ENCODE measurements at places on chromosomes 7 and 10.

GRCh38 chr7:159005618-159006017, 139.0 kb downstream of the VIPR2 start:
- DNase-seq = no peak

- DNase-seq = peak; percentile 62
Observed at GRCh38 chr10:32692174-32692573, 246.2 kb downstream of the CCDC7 start.

DNA sequence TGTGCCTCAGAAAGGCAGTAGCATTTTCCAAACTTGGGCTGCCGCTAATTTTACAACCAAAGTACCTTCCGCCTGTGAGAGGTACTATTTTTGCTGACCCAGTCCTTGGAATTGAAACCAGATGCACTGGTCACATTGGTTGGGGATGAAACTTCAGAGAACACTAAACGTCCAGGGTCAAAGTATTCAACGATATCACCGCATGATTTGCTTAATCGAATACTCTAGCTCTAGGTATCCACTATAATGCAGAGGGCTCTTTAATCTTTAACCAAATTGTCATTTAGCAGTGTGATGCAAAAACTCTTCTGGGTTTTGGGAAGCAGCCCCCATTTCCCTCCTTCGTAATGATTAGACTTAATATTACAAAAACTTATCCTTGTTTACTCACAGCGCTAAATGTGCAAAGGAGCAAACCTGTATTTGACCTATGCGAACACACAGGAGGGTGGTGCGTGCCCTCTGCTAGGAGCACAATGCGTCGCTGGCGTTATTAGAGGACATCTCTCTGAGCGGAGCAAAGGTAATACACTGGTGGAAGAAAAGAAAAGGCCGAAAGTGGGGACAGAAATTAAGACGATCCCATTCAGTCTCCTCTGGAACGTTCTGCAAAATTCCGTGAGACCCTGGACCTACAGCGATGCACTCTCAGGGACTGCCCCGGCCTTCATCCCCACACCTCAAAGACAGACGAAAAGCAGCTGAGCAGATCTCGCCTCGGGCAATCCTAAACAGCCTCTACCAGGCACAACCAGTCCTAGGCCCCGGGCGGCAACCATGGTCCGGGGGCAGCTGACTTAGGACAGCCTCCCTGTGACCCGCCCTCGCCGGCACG, 916 bp upstream of the EEPD1 start:
- no peak for DNase-seq

DNA sequence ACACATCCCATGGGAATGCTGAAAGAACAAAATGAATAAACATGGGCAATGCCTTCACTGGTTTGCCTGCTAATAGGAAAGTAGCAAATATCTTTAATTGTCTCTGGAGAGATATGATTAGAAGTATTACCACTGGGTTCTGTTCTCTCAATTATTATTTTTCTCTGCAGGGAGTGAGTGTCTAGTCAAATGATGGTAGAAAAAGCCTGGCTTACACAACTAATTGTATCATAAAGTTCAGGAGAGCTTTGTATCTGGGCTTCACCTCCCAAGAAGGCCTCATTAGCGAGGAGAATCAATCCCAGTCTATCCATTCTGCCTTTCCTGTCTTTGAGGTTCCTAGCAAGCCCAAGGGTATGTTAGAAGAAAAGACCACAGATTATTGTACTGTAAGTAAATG, at the start of gene OR2A14:
Gene OR2A14, plus strand, starts transcription at position 301 of the 400 bp plus-strand sequence. CDS start 5,937 bp downstream, outside the sequence.
- DNase-seq = no peak

DNA sequence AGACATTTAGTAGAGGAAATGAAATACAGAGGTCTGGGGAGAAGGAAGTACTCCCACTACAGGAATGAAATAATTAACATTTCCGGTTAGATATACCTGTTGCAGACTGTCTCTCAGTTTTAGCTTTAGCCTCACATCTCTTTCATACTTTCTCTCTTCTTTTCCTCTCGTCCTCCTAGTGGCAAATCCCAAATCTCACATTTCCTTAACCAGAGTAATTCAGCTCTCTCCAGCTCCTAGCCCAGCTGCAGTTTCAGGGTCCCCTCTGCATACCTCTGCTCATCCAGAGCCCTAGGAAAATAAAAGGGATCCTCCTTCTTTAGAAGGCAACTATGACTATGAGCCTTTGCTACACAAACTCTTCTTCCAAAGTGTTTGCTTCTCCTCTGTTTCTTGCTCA, 643.2 kb downstream of the PHTF2 start:
- no peak for DNase-seq

- peak; percentile 54 for DNase-seq
Observed at GRCh38 chr7:24851786-24852185, 94.5 kb upstream of the GSDME start.

DNA sequence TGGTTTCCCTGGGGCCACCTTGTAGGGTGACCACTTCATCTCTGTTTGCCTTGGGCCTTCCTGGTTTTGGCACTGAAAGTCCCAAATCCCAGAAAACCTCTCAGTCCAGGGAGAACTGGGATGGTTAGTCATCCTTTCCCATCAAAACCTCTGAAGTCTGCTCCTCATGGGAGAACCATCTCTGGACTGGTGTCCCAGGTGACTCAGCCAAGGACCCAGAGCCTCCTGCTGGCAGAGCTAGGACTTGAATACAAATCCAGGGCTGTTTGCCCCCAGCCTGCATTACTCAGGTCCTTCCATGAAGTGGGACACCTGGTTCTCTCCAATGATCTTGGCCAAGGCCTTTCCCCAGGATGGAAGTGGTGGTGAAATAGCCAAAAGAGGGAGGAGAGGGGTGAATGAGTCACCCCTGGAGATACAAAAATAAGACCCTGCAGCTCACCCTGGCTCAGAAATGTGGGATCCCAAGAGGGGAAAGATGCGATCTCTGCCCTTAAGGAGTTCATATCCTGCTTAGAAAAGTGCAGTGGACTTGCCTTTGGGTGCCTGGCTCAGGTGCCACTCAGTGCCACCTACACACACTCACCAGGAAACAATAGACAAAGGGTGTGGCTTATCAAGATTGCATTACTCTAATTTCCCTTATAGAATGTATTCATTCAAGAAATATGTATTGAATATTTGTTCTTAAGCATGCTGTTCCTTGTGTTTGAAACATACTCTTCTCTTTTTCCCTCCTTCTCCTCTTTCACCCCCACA, 22.0 kb downstream of the ADRA2A start:
- DNase-seq = no peak

- no peak for DNase-seq
Observed at GRCh38 chr7:1886361-1887064, 216.4 kb downstream of the ELFN1 start.

DNA sequence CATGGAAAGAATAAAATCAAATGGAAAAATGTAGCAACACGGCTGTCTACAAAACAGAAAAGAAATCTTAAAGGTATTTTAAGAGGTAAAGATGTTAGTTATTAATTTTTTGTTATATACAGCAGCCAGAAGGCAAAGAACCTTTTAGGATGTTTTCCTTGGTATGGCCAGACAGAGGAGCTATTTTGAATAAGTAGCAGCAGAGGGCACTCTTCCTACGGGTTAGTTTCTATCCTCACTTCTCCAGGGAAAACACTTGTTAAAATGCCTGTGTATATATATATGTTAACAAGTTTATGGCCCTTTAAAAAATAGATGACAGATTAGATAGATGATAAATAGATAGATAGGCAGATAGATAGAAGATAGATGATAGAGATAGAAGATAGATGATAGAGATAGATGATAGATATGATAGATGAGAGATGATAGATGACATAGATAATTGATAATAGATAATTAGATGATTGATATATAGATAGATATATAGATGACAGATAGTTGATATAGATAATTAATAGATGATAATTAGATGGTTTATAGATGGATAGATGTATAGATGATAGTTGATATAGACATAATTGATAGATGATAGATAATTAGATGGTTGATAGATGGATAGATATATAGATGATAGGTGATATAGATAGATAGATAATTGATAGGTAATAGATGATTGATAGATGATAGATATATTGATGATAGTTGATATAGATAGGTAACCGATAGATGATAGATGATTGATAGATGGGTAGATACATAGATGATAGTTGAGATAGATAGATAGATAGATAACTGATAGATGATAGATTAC, 57.8 kb upstream of the WIPF3 start:
- peak; percentile 21 for DNase-seq

- peak; percentile 75 for DNase-seq
Observed at GRCh38 chr7:134699899-134700298, 53.2 kb downstream of the BPGM start.

- DNase-seq = no peak
Observed at GRCh38 chr7:149720372-149721083, 52.9 kb downstream of the ZNF467 start.
